ENCODE measurements at places on chromosomes 4 and X.

DNA sequence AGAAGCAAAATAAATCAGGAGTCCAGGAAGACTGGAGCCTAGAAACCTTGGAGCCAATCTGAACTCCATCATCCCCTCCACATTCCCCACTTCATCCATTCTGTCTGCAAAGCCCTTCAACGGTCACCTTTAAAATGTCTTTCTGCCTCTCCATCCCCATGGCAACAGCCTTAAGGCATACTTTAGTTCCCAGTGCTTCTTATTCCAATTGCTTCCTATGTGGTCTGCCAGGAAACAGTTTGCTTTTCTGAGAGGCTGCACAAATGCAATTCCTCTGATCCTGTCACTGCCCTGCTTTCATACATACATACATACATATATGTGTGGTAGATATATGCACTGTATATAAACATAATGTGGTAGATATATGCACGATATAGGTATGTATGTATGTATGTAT, 786 bp upstream of the MAGEH1 start:
- no peak for ATAC-seq

- ATAC-seq = no peak
These were observed 493.7 kb downstream of the KCNIP4 start for GRCh38 chr4:21454831-21455230.

DNA sequence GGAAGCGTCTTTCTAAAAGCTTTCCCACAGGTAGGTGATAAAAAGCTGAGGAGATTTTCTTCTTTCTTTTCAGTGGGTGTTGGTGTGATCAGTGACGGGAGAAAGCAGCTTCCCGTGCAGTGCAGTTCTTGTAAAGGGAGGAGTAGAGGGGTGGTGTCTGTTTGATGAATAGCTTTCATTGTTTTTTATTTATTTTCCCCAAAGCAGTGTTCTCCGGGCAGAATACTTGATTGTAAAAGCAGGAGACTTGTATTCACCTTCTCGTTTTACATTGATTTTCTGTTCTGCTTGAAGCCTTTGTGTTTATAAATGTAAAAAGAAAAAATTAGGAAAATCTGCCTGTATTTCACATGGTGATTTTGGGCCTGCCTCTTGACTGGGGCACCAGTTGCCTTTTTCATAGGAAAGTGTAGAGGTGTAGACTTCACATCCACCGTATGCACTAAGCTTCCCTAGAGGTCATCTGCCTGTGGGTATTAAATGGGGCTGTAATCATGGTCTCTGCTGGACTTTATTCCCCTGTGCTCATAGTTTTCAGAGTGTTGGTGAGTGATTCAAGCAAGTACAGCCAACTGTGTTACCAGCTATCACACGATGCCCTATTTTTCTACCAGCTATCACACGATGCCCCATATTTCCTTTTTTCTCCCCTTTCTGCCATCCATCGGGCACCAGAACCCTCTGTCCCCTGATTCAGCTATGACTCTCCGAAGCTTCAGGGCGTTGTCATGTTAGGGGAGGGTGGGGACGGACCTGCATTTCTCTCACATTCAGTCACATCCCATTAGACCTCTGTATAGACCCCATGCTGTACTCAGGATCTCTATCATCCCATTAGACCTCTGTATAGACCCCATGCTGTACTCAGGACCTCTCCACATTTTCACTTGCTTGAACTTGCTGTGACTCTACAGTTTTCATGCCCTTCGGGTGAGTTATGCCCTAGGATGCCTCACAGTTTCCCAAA, 526.5 kb downstream of the TRIML1 start:
- ATAC-seq = no peak

DNA sequence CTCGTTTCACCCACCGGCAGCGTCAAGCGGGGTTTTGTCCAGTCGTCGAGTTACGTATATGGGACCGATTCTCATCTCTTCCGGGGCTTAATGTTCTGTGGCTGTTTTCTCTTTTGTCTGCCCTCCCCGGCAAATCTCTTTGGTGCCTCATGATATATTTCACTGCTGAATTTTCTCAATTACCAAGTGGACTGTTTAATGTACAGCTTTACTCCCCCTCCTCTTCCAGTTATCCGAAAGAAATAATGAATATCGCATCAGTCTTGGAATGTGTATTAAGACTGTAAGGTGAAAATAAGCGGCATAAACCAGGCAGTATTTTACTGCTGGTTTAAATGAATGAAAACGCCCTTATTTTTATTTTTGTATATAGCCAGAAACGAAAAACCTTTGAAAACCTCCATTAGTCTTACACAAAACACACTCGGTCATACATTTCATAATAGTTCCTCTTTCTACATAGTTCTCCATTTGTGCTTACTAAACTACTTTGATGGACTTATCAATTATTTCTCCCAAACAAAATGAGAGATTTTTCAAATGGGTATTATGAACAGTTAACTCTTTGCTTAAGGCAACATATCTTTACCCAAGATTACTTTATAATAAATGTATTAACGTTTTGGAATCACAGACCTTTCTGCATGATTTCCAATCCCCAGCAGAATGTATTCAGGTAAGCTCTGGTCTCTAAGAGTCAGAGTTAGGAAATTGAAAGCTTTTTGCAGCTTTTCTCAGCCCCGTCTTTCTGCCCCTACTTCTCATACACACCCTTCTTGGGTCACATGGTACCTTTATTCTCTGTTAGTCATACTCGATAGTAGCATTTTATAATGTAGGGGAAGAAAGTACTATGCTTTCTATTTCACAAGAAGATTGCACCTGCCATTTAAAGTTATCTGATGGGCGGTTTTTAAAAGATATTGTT, 979 bp downstream of the RP2 start:
- ATAC-seq = peak; percentile 63

GRCh38 chr4:732911-733630, 27.4 kb downstream of the PCGF3 start:
- ATAC-seq = no peak

- peak; percentile 75 for ATAC-seq
These were observed 35.8 kb upstream of the TNIP3 start for GRCh38 chr4:121199742-121200561.

DNA sequence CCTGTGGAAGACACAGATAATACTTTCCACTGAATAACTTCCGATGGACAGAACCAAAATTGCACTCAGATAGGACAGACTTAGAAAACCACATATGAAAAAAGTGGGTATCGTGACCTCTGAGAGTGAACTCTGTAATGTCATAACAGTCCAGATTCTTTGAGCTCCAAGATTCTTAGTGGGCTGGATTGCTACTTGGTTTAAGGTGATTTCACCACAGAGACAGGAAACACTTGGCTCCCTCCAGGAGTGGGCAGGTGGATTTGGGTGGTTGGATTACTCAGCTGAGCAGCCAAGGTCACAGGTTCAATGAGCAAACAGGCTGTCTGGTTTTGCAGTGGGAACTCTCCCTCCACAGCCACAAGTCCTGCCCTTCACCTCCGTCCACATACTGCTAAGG, 126.0 kb downstream of the AFAP1 start:
- peak; percentile 46 for ATAC-seq

DNA sequence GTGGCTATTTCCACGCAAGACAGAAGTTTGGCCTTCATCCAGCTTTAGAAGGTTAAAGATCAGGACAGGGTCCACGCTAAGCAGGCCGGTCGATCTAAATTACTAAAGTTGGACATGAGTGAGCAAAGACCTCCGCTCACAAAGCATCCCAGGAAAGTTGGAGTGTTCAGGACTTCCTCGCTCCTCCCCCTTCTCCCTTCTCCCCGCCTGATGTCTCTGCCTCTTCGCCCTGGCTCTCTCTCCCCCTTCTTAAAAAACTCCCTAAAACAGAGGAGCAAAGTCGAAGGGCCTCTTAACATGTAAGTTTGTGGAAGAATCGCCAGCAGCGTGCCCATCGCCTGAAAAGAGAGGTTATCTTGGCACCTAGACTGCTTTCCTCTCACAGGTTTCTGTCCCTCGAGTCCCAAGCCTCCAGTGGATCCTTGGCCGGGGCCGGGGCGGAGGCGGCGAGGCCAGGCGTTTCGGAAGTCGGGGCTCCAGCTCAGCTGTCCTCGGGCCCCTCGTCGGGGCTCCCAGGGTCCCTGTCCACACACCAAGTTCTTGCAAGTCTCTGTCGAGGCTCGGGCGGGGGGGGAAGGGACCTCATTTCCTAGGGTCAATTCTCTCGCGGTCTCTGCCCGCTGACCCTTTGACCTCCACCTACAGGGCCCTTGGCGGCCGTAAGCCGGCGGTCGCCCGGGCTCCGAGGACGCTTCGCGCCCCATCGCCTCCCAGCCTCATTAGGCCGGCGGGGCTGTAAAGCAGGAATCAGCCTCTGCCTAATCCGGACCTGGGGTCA, 7.6 kb downstream of the ZIC3 start:
- no peak for ATAC-seq

DNA sequence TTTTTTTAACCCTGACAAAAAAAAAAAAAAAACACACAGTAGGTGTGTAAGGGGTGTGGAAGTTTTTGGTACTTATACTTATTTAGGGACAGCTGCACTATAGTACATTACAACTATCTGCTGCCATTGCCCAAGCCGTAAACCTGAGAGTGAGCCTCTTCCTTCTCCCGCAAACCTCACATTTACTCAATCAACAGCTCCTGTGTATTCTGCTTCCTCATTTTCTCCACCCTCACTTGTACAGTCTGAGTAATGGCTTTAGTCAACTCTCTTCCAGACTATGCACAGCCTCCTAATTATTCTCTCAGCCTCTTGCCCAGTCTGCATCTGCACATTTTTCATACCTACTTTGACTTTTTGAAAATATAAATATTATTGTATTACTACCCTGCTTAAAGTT, 362.0 kb downstream of the ADAM29 start:
- no peak for ATAC-seq

DNA sequence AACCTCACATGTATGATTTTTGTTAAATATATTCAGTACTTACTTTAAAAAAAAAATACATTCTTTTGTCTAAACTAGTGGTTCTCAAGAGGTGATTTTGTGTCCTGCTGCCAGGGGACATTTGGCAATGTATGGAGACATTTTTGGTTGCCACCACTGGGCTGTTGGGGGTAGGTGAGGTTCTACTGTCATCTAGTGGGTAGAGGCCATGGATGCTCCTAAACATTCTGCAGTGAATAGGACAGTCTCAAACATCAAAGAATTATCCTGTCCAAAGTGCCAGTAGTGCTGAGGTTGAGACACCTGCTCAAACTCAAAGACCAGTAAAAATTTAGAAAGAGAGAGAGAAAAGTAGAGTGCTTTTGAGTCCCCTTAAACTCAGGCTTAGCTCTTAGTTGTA, 32.9 kb upstream of the PGM2 start:
- ATAC-seq = no peak

- ATAC-seq = peak; percentile 93
These were observed 53.8 kb upstream of the OTUD4 start for GRCh38 chr4:145234091-145234706.

DNA sequence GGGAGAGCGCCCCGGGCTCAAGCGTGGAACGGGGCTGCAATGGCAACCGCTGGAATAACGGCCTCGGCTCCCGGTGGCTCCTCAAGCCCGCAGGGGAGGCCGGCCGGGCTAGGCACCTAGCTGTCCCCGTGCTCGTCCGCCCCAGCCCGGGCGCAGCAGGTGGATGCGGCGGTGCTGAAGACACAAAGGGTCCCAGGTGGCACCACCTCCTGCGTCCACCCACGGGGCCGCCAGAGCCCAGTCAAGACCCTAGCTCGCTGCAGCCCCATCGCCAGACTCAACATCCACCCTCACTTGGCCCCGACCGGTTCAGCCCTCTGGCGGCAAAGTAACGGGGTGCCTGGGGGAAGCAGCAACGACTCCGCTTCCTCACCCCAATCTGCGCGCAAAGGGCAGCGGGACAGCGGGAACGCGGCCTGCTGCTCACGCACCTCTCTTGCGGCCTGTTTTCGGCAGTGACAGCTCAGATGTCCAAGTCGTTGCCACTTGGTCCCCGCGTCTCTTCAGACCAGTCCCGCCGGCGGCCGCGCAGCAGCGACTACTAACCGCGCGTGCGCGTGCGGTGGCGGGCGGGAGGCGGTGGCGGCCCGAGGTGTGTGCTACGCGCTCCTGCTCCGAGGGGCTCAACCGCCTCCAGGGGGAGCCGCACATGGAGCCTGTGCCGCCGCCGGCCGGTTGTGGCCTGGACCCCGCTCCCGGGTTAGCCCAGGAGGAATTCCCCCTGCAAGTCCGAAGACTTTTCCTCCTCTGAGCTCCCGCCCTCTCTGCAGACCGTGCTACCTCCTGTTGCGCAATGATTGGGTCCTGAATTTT, at the start of gene CLGN:
CLGN (minus strand) TSS at position 543 of the 813 bp plus-strand sequence. CDS start 14,570 bp downstream, outside the sequence.
- peak; percentile 80 for ATAC-seq

GRCh38 chr4:108113229-108113628, 55.5 kb downstream of the LEF1 start:
- peak; percentile 25 for ATAC-seq

DNA sequence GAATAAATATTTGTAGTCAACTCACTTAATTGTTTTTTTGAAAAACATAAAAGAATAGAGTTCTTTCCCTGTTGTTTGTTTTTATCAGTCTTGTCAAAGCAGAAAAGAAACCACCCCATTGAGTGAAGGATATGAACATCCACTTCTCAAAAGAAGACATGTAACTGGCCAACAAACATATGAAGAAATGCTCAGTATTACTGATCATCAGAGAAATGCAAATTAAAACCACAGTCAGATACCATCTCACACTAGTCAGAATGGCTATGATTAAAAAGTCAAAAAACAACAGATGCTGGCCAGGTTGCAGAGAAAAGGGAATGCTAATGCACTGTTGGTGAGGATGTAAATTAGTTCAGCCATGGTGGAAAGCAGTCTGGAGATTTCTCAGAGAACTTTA, 326.1 kb upstream of the EMCN start:
- ATAC-seq = no peak

DNA sequence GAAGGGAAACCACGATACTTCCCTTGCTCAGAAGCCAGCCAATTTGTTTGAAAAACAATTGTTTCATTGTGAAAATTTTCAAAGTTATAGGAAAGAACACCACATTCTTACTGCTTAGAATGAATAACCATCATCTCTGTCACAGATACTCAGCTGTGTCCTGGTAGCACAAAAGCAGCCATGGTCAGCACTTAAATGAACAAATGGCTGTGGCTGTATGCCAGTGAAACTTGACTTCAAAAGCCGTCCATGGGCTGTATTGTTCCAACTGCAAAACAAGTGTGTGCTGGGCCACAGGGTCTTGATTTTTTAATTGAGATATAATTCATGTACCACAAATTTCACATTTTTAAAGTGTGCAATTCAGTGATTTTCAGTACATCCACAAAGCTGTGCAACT, 19.6 kb downstream of the NSDHL start:
- no peak for ATAC-seq

DNA sequence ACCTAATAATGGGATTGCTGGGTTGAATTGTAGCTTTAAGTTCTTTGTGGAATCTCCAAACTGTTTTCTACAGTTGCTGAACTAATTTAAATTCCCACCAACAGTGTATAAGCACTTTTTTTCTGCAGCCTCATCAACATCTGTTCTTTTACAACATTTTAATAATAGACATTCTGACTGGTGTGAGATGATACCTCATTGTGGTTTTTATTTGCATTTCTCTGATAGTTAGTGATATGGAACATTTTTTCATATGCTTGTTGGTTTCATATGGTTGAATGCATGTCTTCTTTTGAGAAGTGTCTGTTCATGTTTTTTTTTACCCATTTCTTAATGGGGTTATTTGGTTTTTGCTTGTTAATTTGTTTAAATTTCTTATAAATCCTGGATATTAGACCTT, 1718.9 kb downstream of the C4orf33 start:
- ATAC-seq = no peak
